ENCODE measurements at places on chromosomes 1 and 21.

GRCh38 chr21:45516671-45517151, 25.5 kb downstream of the SLC19A1 start:
- no peak for DNase-seq

DNA sequence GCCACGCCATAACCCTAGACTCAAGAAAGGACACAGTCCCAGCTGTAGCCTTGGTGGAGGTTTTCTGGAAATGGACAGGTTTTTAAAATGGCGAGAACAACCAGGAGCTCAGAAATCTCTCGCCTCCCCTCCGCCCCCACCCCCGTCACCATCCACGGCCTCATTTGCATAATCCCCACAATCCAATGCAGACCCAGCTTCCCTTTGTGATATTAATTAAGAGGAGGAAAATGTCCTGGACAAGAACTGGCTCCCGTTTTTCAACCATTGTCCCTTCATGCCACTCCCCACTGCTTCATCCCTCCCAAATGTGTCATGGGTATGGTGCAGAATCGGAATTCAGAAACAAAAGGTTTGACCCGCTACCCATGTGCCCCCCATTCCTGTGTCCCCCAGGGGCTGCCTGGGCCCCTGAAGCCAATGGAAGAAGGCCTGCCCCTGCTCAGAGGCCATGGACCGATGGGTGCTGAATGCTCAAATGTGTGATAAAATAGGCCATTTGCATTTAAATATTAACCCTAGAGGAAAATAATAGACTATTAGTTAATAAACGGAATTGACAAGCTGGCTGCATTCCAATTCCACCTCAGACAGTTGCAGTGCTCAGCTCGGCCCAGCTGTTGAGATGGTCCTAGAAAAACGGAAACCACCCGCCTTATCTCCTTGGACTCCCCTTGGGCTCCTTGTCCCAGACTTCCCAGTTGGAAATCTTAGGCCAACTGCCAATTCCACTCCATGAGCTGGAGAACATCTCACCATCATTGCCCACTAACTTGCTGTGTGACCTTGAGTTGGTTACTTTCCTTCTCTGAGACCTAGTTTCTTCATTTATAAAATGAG, 10.7 kb upstream of the EPHB2 start:
- DNase-seq = no peak

- no peak for DNase-seq
These were observed 100.1 kb upstream of the S1PR1 start for GRCh38 chr1:101136739-101137138.

- DNase-seq = no peak
These were observed 67.9 kb downstream of the SCMH1 start for GRCh38 chr1:41174170-41174569.

DNA sequence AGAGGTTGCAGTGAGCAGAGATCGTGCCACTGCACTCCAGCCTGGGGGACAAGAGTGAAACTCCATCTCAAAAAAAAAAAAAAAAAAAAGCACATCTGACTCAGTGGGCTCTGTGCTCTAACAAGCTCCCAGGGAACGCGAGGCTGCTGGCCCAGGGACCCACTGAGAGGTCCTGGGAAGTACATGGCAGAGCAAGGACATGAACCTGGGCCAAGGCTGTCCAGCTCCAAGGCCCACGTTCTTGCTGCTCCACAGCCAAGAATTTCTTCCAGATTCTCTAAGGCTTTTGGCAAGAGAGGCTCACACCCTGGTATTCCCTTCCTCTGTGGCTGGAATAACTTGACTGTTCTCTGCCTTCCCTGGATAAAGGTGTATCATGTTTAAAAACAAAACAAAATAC, 15.4 kb upstream of the AGTRAP start:
- no peak for DNase-seq

GRCh38 chr1:201606623-201607022, 67.7 kb downstream of the NAV1 start:
- no peak for DNase-seq

- no peak for DNase-seq
These were observed 30.6 kb upstream of the BACE2 start for GRCh38 chr21:41137401-41137800.

DNA sequence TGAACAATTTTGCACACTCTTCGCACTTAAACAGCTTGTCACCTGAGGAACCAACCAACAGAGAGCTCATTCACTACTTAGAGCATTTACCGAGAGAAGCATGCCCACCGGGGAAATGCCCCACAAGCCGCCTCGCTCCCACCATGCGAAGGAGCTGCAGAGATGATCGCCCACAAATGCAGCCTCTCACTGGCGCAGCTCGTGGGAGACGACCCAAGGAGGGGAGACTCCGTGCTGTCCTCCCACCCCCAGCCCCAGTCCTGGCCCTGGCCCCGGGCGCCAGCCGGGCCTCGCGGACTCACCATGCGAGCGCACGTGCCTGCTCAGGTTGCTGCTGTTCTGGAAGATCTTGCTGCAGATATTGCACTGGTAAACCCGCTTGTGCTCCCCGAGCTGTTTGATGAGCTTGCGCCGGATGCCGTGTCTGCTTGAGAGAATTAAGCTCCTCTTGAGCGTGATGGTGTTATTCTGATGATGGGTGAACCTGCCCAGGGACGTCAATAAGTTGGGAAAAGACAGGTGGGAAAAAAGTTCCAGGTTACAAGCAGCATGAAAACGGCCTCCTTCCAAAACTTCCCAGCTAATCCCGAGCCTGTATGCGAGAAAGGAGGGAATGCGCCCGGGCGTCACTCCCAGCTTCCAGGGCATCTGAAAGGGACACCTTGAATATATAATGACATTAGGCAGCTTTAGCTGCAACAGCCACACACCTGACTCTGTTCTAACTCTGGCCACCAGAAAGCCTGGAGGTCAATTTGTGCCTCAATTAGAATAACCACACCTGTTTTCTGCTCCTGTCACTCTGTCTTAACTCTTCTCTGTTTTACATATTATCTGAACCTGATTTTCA, 42.8 kb downstream of the PRDM15 start:
- DNase-seq = no peak

- no peak for DNase-seq
These were observed 7.9 kb downstream of the TNFSF18 start for GRCh38 chr1:173042806-173043205.

GRCh38 chr21:17793246-17794123, 25.7 kb downstream of the C21orf91 start:
- DNase-seq = no peak

GRCh38 chr1:162070825-162071224, 1.3 kb downstream of the NOS1AP start:
- no peak for DNase-seq

GRCh38 chr1:104932030-104932915, 1182.6 kb downstream of the AMY1C start:
- no peak for DNase-seq

DNA sequence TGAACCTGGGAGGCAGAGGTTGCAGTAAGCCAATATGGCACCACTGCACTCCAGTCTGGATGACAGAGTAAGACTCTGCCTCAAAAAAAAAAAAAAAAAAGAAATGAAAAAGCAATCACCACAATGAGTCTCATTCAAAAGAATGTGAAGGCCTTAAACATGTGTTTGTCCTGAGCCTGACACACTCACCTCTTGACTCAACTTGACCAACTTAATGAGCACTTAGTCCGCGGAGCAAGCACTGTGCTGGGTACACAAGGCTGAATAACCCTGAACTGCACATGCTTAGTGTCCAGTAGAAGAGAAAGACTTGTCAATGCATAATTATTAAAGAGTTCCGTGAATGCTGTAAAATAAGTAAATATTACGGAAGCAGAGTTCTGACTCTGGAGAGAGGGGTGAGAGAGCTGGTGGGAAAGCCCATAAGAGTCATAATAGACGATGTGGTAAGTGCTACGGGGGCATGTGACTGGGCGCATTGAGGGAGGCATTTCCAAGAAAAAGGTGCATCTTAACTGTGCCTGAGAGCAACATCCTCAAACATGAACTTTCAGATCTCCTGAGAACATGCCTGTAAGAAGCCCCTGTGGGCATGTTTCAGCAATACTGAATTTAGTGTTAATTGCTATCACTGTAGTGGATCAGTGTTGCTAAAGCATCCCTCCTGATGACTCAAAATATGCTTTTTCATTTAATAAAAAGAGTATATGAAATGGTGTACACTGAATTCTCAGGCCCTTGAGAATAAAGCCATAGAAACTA, 27.2 kb downstream of the MCOLN2 start:
- no peak for DNase-seq

DNA sequence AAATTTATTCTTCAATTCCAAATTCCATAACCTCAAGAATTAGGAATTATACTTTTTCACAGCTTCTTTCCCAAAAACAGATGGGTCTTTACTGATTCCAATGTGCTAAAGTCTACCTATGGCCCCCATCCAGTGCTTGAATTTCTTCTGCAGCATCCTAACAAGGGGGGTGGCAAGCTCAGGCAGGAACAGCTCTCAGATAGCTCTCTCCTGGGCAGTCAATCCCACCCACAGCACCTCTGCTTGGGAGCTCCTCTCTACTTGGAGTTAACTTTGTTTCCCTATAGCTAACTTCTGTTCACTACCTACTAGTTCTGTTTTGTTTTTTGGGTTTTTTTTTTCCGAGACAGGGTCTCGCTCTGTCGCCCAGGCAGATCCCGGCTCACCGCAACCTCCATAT, 12.1 kb downstream of the RBBP5 start:
- DNase-seq = no peak

GRCh38 chr1:47711848-47712492, 274.1 kb downstream of the FOXD2 start:
- no peak for DNase-seq

DNA sequence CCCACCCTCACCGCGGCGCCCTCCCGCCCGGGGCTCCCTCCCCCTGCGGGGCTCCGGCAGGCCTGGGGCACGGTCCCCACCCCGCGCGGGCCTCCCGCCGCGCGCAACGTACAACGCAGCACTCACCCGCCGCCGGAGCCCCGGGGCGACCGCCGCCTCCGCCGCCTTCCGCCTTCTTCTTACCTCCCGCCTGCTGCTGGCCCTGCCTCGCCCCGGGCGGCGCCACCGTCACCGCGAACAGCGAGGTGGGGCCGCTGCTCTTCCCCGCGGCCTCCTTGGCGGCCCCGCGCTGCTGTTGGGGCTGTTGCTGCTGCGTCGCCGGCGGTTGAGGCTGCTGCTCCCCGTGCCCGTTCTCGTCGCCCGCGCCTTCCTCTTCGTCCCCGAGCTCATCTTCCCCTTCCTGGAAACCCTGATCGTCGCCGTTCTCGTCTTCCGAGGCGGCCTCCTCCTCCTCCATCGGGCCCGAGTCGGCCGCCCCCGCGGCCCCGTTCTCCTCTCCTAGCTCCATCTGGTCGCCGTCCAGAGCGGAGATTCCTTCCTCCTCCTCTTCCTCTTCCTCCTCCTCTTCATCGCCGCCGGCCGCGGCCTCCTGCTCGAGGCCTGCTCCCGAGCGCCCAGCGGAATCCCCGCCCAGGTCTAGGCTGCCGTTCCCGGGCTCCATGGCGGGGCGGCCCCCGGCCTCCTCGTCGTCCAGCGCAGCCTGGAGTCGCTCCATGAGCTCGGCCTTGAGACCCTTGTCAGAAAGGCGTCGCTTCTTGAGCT, 671 bp downstream of the HNRNPU start:
- no peak for DNase-seq

GRCh38 chr1:35452106-35452774, 105.0 kb downstream of the KIAA0319L start:
- no peak for DNase-seq

DNA sequence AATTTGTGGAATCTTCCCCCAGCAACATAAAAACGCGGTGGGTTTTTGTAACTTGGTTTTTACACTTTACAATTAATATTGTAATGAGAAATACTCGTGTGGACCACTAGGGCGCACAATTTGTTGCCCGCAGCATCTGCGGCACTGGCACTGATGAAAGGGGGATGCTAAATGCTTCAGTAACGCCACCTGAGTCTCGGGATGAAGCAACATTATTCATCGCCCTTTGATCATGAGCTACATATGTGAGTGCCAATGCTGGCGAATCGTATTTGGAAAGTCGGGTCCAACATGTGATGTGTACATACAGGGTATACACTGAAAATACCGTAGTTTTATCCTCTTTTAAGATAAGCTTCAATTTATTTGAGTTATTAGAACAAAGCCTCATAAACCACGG, 34.2 kb upstream of the COX20 start:
- peak; percentile 59 for DNase-seq

DNA sequence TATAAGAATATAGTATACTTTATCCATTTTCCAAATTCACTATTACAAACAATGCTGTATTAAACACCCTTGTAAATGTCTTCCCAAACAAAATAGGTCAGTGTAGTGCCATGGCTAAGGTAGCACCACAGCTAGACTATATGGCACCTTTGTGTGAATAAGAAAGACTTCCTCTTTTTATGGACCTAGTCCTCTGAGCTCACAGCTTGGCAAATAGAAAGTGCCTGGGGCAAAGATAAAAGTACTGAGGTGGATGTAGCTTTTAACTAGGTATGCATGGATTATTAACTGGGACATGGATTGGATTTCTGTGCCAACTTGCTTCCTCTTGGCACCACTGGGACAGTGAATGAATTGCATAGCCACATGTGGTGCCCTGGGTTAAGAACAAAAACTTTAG, 25.0 kb downstream of the HRNR start:
- no peak for DNase-seq

GRCh38 chr1:33931111-33931475, 67.2 kb downstream of the HMGB4 start:
- no peak for DNase-seq

GRCh38 chr1:12060500-12060899, 2.6 kb upstream of the TNFRSF8 start:
- no peak for DNase-seq

GRCh38 chr1:219812491-219813203, 115.7 kb downstream of the SLC30A10 start:
- DNase-seq = peak; percentile 63

DNA sequence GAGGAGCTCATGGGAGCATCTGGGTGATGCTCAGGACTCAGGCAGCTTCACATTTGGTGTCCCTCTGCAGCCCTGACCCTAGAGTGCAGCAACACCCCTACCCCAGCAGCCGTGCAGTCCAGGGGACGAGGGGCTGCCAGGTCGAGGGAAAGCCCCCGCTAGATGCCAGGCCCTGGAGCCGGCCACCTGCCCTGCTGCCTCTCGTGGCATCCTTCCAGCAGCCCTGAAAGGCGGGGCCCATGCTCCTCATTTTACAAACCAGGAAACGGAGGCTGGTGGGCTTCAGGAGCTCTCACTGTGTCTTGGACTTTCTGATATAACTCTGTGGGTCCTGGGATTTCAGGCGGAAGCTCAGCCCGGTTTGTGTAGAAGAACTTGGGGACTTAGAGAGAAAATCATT, 120.5 kb upstream of the WNT4 start:
- DNase-seq = no peak

DNA sequence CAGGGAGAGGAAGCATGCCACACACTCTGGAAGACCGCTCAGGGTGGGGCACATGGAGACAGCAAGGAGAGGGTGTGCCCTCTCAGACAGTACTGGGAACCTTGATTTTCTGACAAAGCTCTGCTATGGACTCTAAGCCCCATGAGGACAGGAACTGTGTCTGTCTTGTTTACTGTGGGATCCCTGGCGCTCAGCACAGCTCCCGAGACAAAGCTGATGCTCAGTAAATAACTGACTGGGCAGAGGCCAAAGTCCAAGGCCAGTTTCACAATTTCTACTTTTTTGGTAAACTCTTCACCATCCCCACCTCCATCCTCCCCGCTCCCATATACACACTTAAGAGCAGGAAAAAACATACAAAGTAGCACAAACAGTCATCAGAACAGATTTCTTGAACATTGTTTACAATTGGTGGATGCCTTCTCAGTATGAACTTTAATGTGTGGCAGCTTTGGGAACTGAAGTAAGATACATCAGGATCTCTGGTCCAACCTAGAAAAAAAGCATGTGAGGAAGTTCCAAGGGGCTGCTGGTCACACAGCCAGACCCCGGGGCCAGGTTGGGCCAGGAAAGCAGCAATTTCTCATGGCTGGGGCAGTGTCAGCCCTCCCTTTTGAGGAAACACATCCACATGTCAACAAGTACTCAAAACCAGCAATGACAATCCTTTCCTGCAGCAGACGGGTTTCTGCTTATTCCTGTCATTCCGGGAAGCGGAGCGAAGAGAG, 5.6 kb upstream of the AHCYL1 start:
- DNase-seq = no peak

Measured in HuH-7.5 (cell line).